Progenitor cell of endocrine pancreas (in vitro differentiated cells): ENCODE measurements at places on chromosomes 3 and 15.

- DNase-seq = no peak
Observed at GRCh38 chr15:75025107-75025506, 1.7 kb downstream of the PPCDC start.

- DNase-seq = no peak
Observed at GRCh38 chr15:40306908-40307307, 827 bp downstream of the PLCB2 start.

DNA sequence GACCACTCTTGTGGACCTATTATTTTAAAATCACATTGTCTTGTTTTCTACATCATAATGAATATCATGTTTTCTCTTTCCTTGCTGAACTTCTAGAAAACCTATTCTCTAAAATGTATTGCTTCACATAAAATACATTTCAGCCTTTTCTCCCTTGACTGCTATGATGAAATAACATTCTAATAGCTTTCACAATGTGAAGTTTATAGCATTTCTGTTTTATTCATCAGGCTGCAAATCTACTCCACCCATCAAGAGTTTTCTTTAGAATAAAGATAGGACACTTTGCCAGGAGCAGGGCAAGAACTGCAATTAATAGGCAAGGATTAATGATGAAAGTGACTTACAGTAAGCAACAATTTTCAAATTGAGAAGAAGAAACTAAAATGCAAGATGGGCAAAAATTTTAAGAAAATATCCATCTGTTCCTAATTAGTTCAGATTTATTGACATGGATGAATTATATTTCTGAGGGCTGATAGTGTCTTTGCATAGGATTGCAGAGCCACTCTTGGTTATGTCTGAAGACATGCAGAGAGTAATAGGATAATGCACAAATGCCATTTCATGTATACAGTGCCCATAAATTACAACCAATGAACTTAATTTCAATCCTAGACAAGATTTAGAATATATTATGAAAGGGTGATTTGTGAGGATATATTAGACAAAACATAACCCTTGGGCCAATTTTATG lies 21.7 kb downstream of the LEKR1 start:
- no peak for DNase-seq

DNA sequence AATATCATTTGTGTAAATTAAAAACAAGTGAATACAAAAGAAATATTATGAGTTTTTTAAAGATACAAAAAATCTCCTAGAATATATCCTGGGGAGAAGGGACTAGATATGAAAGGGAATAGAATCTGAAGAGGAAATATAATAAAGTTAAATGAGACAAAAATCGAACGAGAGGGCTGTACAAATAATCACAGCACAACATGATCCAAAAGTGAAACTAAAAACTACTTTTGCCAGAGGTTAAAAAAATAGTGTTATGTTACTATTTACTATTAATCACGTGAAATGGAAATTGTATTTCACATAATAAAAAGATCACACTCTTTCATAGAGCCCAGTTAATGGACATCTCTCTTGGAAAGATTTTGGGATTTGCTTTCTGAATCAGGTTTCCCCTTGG lies 28.6 kb downstream of the CGGBP1 start:
- no peak for DNase-seq

DNA sequence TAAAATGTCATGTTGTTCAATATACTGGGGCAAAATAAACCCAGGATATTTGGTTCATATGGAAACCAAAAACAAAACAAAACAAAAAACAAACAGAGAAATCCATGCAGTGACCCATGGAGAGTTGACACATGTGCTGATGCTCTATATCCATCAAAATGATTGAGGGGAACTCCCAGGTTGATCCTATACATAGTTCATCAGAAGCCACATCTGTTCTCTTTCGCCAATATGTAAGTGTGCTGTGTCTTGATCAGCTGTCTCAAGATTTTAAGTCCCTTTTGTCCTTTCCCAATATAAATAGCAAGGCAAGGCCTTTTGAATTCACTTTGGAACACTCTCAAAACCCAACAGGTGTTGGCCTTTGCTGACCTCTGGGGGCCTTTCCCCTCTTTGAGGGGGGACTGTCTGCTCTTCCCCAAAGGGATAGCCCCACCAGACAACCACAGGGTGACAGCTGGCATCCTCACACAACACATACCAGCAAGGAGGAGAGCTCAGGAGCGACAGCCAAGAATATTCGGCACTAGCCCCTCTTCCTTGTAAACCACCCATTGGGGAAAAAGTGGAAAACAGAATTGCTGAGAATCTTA lies 209.4 kb upstream of the CD96 start:
- no peak for DNase-seq

- no peak for DNase-seq
Observed at GRCh38 chr3:129036222-129037092, 24.1 kb upstream of the GP9 start.

DNA sequence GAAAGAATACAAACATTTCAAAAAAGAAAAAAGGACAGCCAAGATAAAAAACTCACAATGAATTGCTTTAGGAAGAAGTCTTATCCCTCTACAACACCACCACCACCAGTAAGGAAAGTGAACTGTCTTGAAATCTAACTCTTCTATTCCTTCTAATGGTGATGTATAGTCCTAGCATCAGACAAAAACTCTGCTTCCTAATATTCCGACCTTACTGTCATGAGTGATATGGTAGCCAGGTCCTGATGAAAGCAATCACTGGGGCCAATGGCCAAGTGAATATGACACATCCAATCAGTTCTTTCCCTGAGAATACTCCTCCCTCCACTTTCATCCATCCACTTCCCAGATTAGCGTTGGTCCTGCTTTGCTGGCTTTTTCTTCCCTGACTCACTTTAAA lies 14.8 kb downstream of the GK5 start:
- no peak for DNase-seq

- no peak for DNase-seq
Observed at GRCh38 chr3:194967151-194968117, 281.8 kb downstream of the FAM43A start.

- DNase-seq = no peak
Observed at GRCh38 chr3:28172748-28173147, 68.7 kb upstream of the CMC1 start.

DNA sequence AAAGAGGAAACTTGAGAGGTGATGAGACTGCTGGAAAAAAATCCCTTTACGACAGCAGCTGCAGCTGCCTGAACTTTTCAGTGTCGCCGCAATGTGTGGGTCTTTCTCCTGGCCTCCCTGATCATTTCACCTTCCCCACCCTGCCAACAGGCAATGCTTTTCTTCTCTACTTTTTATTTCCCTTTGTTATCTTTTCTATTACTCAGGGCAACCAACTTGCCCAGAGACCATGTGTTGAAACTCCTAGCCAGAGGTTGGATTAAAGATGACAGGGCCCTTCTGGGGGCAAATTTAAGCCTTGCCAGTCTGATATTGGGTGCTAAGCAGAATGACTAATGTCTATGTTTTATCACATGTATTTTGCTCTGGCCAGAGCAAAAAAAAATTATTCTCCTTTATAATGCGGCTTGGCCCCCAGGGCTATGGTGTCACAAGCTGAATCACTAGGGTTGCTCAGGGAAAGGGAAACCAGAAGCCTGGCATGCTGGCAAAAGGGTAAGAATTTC lies 51.5 kb upstream of the CFAP20DC start:
- DNase-seq = no peak
